Type B pancreatic cell (in vitro differentiated cells): ENCODE measurements at places on chromosomes 11 and 22. TPM values are rescaled to one million over a fixed set of nuclear protein-coding genes. Genes with fewer than 3 reads are reported as not detected.

The FAM111B gene
- 12.7 and 13.2 TPM in 2 replicates for total RNA-seq

The OVOL1 gene
- total RNA-seq, result 7.7 and 39.8 TPM in 2 replicates

The CCDC116 gene
- total RNA-seq, result 0.21 and 0.87 TPM in 2 replicates

The OR8A1 gene
- total RNA-seq, result 0.10 TPM in 1 of 2 replicates, not detected in the other

The TRPM5 gene
- total RNA-seq, result 0.21 and 0.46 TPM in 2 replicates

The MYRF gene
- total RNA-seq, result 29.6 and 62.1 TPM in 2 replicates

The SCGB1A1 gene
- not detected in 2 replicates for total RNA-seq

The NNMT gene
- total RNA-seq, result 0.64 and 2.8 TPM in 2 replicates

The THY1 gene
- total RNA-seq, result 2.0 and 19.0 TPM in 2 replicates

The SPINDOC gene
- total RNA-seq, result 33.7 and 61.6 TPM in 2 replicates

The OR10D3 gene
- total RNA-seq, result 0.26 TPM in 1 of 2 replicates, not detected in the other
